ENCODE measurements at places on chromosomes 1 and 21.

DNA sequence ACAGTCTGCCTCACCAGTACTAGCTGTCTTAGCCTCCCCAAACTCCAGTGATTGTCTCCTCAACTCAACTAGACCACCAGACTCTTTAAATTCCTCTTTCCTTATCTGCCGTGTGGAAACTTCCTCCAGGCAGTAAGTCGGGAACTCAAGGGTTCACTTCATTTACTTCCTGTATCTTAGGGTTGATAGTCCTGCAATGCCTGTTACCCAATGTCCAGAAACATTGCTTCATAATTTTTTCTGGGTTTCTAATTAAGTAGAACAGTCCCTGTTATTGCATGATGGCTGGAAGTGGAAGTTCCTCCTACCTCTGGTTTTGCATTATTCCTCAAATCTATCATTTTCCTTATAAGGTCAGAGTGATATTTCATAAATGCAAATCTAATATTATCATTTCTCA, 60.8 kb upstream of the RNF11 start:
- no peak for DNase-seq

- DNase-seq: no peak
Measured at GRCh38 chr1:187226396-187226795, 397.6 kb downstream of the PLA2G4A start.

- DNase-seq: no peak
Measured at GRCh38 chr1:46761740-46762139, 37.1 kb upstream of the CYP4B1 start.

DNA sequence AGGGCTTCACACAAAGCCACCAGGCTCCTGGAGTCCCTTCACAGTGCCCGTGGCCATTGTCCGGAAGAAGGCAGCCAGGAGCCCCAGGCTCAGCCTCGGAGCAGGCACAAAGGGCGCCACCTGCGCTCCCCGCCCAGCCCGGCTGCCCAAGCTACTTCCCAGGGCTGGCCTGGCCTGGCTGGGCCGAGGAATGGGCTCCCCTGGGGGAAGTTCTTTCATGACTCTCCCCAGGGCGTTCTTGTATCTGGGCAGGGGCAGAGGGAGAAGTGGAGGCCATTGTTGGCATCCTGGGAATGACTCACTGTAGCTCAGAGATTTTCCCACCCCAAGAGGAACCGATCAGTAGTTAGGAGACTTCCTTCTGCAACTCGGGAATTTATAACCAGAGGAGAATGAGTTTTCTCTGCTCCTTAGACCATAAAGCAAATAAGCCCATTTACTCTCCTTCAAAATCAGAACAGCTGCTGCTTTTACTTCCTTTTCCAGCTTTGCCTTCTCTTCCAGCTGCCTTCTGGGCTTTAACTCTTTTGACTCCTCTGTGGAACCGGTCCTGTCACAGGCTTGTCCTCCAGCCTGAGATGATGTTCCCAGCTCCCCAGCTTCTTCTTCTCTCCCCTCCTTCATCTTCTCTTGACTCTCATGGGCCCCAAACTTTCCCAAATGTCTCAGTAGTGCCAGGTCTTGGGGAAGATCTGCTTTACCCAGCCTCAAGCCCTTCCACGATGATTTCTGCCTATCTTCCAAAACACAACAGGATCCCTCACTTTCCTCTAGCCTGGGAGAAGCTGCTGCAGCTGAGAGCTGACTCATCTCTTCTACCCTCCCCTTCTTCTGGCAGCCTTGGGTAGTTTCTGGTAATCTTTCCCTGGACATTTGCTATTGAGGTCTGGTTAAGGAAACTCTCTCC, 118.7 kb upstream of the CD34 start:
- DNase-seq: peak; percentile 84

- DNase-seq: no peak
Measured at GRCh38 chr1:57195436-57195941, 228.4 kb downstream of the DAB1 start.

DNA sequence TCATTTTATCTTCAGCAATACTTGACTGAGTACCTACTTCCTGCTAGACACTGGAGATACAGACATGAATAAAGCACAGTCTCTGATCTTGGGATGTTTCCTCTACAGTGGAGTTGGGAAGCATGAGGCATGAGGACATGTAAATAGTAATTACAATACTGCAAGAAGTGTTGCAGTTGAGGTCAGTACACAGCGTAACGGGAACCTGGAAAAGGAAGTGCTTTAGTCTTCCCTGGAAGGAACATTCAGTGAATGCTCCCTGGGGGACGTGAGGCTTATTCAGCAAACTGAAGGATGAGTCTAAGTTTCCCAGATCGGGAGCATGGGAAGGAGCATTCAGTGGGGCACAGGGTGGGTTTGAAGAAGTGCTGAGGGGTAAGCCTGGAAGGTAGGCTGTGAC, 112.4 kb downstream of the PIK3R3 start:
- no peak for DNase-seq

DNA sequence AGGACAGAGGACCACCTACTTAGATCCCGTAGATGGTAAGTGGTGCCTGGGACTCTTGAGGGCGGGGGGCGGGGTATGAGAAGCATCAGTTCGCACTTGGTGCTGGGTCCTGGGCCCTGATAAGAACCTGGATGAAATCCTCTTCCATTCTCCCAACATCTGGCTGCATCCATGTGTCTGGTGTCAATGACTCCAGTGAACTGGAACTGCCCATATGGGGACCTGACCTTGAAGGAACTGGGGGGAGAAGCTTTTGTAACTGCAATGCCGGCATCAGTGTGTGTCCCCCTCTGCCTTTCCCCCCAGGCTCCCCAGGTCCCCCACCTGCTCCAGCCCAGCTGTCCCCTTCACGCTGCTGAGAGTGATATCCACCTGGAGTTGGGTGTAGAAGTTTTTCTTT, 49.7 kb upstream of the EPB41 start:
- no peak for DNase-seq

DNA sequence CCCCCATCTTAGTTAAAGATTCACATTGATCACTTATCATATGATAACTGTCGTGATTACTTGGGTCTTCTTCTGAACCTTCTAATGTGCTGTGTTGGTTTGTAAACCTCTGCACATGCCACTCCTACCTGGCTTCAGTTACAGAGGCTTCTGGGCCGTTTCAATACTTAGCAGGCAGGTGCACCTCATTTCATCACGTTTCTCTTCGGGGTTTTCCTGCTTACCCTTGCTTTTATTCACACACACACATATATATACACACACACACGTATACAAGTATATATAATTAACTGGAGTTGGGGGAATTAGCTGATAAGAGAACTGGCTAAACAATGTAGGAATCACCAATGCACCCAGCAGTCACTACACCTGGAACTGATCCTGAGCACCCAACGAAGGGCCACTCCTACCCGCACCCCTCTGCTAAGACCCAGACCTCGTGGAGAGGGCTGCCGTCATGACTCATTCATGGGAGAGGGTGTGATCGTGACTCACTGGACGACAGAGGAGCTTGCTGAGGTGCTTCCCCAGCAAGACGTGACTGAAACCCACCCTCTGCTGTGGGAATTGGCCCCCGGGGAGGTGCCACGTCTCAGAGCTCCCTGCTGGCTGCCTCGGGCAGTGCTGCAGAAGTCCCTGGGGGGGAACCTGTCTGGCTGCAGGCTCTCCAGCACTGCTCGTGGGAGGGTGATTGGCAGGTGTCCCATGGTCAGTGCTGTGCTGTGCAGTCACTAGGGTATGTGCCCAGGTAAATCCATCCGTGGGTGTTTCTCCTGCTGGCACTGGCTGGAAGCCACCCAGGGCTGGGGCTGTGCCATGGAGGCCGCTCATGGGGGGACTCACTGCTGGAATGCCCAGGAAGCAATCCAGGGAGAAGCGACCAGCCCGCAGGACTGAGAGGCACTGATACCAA, 166.6 kb downstream of the DYRK1A start:
- no peak for DNase-seq

DNA sequence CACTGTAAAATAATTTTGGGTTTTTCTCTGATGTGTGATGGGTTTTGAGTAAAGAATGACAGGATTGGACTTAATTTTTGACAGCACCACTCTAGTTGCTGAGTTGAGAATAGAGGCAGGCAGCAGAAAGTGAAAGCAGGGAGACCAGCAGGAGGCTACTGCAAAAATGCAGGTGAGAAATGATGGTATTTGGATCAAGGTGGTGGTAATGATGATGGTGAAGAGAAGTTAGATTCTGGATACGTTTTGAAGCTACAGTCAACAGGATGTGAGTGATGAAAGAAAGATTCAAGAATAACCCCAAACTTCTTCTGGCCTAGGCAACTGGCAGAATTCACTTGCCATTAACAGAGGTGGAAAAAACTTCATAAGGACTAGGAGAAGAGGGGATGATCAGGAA, 14.8 kb upstream of the AK5 start:
- DNase-seq: no peak

- no peak for DNase-seq
Measured at GRCh38 chr21:27189870-27190269, 223.0 kb upstream of the ADAMTS5 start.

GRCh38 chr21:22855581-22855980, 1857.4 kb downstream of the NCAM2 start:
- DNase-seq: no peak

GRCh38 chr1:212792396-212792908, 758 bp downstream of the TATDN3 start:
- DNase-seq: no peak

- no peak for DNase-seq
Measured at GRCh38 chr1:94384485-94385265, 33.5 kb upstream of the ABCD3 start.

DNA sequence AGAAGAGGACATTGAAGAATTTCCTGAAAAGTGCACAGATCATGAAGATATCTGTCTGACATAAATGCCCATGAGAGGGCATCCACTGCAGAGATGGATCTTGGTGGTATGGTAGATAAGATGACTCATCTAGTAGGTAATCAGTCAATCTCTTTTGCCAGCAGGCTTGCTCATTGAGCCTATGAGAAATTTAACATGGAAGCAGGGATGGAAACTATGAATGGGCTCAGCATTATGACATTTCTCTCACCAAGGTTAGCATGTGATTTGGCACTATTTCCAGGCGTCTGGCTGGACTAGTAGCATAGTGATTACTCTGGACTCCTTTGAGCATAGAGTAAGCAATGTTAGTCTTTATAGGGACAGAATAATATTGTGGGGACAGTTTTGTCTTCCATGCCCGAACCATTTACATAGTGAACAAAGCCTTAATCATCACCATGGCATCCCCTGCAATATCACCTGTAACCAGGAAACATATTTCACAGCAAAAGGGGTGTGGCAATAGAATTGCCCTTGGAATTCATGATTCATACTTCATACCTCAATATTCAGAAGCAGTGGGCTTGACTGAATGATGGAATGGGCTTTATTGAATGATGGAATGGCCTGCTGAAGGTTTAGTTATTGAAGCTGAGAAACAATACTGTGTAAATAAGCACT, 7.3 kb downstream of the OR2C3 start:
- DNase-seq: no peak

- DNase-seq: peak; percentile 49
Measured at GRCh38 chr1:39540504-39541031, 36.0 kb downstream of the PABPC4 start.

GRCh38 chr1:107740579-107740978, 224.4 kb downstream of the VAV3 start:
- DNase-seq: no peak

DNA sequence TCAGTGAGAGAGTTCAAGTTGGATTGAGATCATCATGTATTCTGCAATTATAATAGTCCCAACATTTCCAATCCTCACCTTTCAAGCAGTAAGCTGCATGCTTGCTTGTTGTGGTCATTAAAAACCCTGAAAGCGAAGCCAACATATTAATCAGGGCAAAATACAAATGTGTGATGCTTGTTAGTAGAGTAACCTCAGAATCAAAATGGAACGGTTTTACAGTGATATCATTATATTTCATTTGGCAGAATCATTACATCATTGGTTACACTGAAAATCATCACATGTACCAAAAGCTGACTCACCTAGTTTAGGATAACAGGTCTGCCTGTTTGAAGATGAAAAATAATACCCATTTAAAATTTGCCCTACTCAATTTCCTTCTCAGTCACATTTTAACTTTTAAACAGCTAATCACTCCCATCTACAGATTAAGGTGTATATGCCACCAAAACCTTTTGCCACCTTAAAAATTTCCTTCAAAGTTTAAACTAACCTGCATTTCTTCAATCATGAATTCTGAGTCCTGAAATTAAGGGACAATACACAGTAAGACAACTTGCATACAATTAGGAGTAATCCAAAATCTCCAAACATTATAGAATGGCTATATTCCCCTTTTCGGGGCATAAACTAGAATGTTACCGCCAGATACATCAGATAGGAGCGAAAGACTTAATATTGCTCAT, 3.5 kb downstream of the GAS5 start:
- DNase-seq: no peak

DNA sequence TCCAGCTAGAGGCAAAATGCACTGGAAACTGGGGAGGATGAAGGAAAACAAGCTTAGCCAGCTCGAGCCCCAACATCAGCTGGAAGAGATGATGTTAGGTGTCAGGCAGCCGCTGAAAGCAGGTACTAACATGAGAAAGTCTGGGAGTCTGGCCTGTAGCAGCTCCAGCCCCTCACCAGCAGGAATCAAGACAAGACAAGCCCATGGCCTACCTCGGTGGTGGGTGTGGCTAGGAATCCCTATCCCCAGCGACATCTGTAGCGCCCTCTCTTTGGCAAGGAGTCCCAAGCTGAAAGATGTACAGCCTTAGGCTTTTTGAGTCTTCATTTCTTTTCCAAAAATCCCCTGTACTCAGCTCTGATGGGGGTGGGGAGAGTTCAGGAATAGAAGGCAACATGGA, 2.6 kb downstream of the DLGAP3 start:
- no peak for DNase-seq

DNA sequence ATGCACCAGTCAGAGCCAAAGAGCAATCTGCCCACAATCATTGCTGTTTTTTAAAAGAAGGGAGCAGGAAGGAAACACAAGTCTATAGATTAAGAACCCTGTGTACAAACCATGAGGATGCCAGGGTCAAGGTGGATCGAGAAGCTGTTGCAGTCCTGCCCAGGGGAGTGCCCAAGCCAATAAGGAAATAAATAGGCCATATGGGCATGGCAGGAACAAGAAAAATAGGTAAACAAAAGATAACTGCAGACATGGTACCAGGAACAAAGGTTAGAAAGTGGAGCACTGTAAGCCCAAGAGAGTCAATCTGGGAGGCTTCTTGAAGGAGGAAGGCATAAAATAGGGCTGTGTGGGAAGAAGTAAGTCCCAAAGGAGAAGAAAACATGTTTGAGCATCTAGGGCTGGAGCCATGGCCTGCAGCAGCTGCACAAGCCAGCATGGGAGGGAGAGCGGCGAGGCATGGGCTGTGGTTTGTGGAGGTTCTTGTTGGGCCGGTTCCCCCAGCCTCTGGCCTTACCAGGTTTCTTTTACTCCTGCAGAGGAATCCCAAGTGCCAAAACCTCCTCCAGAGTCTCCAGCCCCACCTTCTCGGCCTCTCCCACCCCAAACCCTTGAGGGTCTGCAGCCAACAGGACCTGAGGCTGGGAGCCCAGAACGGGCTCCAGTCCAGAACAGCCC, 13.6 kb downstream of the INAVA start:
- no peak for DNase-seq

- DNase-seq: no peak
Measured at GRCh38 chr1:168400139-168400538, 119.5 kb downstream of the TBX19 start.

- DNase-seq: no peak
Measured at GRCh38 chr21:26806801-26807295, 38.4 kb downstream of the ADAMTS1 start.

- no peak for DNase-seq
Measured at GRCh38 chr1:168146626-168147025, 9.9 kb upstream of the GPR161 start.

Measured in AG08396 (cell line).